Testis (tissue), 5 donors: ENCODE measurements at places on chromosomes 2 and 18. TPM values are rescaled to one million over a fixed set of nuclear protein-coding genes. Genes with fewer than 3 reads are reported as not detected.

DNA sequence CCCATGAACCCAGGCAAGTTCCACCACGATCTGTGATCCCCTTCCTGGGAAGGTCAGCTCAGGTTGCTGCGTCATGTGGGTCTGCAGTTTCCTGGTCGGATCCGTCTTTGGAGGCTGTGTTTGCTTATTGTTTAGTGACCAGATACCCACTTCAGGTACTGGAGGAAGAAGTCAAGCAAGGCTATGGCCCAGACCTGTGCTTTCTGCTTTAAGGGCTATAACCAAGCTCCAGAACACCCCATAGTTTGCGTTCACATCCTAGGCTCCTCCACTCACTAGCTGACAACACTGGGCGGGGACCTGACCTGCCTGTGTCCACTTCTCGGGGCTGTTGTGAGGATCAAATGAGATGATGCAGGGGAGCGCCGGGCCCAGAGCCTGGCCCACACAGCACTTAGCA is 44.0 kb downstream of the MAL start:
- no peak for DNase-seq

DNA sequence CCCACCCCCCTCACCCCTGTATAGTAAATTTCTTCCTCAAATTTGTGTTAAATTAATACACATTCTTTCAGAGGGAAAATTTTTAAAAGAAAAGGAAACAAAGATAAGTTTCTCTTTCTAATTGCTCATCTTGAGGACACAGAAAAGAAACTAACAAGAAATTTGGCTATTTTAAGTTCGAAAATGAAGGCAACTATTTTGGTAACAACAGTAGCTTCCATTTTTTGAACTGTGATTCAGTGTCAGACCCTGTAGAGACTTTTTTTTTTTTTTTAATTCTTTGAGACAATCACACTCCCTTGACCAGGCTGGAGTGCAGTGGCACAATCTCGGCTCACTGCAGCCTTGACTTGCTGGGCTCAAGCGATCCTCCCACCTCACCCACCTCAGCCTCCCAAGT is 194.9 kb downstream of the SS18 start:
- DNase-seq, result no peak

DNA sequence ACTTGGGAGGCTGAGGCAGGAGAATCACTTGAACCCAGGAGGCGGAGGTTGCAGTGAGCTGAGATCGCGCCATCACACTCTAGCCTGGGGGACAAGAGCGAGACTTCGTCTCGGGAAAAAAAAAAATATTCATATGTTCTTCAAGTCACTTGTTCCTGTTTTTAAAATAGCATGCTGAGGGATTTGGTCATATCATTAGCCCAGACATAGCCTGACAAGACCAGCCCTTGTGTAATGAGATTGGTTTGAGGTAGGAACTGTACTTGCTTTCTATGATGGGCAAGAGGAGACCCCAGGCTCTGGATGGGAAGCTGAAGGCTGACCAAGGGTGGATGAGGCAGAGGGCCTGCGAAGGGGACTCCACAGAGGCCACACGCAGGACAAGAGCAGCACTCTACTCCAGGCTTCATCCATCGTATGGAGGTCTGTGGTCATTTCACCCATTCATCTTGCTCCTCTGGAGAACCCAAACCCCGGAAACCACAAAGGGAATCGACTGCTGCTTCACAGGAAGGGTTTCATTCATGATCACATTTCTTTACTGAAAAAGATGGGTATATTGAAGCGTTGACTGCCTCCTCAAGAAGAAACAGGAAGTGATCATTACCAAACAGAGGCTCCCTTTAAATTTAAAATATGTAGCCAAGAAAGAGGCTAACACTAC is 87.1 kb upstream of the ZNF397 start:
- no peak for DNase-seq

DNA sequence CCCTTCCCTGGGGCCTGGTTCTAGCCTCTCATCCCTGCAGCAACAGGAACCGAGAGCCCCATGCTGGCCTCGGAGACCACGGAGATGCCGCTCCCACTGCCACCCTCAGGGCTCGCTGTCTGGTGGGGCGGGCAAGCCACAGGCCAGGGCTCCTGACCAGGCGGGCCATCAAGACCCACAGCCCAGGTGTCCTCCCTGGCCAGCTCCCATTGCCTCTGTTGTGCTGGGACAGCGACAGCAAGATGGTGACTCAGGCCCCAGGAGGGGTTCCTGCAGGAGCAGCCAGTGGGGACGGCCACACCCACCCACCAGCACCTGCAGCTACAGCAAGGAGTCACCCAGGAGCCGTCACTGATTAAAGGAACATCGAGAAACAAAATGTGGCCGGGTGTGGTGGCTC is 7.4 kb downstream of the KLHL30 start:
- DNase-seq, result no peak

- no peak for DNase-seq
These were observed 7.7 kb upstream of the TTC39C start for GRCh38 chr18:24006712-24007313.

DNA sequence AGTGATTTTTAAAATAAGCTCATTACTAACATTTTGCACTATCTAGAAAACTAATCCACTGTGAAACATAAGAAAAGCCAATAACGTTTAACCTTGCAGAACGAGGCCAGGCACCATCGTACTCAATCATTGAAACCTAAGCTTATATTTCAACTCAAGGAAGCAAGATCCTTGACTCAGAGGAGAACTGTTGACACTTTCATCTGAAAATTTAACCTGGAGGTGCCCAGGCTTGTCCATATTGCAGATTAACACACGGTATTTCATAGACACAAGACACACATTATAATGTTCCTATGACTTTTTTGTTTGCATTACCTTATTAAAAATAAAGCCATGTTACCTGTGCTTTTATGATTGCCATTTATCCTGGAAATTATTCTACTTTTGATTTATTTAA is 89.6 kb downstream of the ZNF385B start:
- DNase-seq, result no peak

DNA sequence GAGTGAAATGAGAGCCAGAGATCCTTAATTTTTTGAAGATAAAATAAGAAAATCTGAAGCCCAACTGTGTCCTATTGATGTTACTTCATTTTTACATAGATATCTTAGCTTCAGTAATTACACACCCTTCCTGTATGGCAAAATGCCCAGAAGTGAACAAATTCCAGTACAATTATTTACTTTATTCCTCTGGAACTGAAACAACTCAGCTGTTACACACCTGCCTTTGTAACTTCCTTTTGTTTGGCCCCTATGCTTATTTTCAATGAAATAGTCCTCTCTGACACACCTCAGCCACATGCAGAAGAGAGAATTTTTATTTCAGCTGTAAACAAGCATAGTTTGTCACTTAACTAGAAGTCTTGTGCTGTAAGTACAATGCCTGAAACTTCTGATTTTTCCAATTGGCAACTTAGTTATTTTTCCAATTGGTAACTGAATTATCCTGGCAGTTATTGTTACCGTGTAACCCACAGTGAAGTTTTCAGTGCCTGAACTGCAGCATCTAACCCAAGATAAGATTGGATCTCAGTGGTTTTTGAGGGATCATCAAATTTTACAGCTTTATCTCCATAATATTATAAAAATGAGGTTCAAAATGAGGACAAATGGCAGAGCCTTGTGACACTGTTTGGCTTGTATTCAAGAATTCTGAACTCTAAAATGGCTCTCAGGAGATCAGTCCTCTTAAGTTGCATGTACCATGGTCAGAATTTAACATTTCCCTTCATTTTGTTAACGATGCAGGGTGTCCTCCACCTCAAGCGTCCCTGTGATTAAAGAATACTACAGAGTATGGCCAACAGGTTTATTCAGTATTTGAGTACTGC is 82.6 kb downstream of the PKP4 start:
- DNase-seq, result no peak

GRCh38 chr2:24712296-24712695 is 80.9 kb downstream of the PTRHD1 start:
- no peak for DNase-seq

DNA sequence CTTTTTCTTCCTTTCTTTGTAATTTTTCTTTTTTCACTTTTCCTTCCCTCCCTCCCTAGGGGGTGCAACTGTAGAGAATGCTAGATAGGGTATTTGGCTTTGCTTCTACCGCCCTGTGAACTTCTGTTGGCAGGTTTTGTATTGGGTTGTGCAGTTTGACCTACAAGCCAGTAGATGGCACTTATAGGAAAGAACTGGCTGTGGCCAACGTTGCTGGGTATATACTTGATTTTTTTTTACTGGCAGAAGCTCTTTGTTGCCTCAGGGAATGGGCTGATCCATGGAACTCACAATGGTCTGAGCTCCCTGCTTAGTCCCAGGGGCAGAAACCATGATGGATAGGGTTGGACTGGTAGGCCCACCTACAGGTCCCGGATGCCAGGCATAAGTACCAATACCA is 1019.5 kb upstream of the LRRTM1 start:
- DNase-seq, result peak; percentile 21

GRCh38 chr2:105712166-105712915 is 32.4 kb upstream of the NCK2 start:
- DNase-seq, result no peak

Gene PCGF1
- 17.0 TPM for total RNA-seq

Gene PLEKHH2
- 45.3 TPM for total RNA-seq
